ENCODE measurements at places on chromosomes 2 and 18.

DNA sequence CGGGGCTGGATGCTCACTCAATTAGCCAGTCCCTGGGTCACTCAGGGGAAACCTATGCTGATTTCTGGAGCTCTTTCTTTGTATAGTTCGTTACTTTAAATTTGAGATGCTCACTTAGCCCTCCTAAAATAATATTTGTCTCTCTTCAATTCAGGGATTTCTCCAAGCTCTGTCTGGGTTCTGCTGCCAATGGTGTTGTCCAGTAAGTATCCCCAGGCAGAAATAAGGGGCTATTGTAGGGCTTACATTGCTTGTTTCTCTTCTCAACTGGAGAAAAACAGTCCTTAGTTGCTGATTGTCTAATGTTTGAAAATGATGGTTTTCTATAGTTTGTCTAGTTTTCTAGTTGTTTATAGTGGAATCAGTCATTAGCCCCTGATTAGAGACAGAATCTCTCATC lies 5.0 kb downstream of the RAB6C start:
- no peak for DNase-seq

GRCh38 chr2:162243294-162243693 lies at the start of gene FAP:
TSS of gene FAP (minus strand) at chr2:162243445. CDS start at chr2:162243327, 118 bp downstream.
- no peak for DNase-seq

GRCh38 chr2:236075802-236076201 lies 92.4 kb downstream of the GBX2 start:
- no peak for DNase-seq

DNA sequence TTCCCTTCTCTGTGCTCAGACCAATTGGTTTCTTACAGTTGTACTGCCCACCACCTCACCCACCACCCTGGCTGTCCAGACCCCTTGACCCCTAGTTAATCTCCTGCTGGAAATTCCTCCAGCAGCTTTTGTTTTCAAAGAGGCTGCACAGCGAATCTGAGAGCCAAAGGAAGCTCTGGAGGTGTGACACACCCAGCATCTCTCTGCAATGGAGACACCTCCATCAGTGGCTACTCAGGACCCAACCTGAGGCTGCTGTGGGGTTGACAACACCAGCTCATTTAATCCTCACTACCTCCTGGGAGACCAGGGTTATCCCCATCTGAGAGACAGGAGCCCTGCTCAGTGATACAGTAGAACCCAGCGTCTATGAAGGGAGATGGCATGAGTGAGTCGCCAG lies 86.4 kb downstream of the BIN1 start:
- no peak for DNase-seq

DNA sequence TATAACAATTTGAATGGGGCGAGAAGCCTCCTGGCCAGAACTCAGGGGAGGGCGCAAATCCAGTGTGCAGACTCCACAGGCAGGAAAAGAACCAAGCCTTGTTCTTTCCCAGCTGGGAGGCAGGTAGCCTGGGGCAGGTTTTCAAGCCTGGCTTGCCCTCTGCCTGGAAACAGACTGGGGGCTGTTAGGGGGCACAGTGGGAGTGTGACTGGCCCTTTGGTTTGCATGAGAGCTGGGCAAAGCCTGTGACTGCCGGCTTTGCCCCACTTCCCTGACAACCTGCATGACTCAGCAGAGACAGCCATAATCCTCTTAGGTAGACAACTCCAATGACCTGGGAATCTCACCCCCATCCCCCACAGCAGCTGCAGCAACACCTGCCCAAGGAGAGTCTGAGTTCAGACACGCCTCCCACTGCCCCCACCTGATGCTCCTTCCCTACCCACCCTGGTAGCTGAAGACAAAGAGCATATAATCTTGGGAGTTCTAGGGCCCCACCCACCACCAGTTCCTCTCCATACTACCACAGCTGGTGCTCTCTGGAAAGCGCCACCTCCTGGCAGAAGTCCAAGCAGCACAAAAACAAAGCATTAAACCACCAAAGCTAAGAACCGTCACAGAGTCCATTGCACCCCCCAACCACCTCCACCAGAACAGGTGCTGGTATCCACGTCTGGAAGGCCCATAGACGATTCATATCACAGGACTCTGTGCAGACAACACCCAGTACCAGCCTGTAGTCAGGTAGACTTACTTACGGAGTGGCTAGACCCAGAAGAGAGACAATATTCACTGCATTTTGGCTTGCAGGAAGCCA lies 402.5 kb downstream of the STK39 start:
- DNase-seq = no peak

DNA sequence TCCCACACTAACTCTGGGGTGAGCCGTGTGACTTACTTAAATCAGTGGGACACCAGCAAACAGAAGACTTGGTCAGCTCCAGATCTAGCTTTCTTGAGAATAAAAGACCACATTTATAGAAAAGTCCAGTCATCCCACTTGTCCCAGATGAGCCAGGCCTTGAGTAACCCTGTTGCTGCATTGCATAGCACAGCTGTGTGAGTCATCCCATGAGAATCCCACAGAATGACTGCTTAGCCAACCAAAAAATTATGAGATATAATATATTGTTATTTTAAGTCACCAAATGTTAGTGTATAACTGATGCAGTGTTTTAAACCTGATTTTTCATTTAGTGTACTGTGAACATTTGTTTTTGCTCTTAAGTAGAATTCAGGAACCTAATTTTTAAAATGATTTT lies 94.2 kb upstream of the FSHR start:
- no peak for DNase-seq
